ENCODE measurements at places on chromosomes 1 and 21. TPM values are rescaled to one million over a fixed set of nuclear protein-coding genes. Genes with fewer than 3 reads are reported as not detected.

DNA sequence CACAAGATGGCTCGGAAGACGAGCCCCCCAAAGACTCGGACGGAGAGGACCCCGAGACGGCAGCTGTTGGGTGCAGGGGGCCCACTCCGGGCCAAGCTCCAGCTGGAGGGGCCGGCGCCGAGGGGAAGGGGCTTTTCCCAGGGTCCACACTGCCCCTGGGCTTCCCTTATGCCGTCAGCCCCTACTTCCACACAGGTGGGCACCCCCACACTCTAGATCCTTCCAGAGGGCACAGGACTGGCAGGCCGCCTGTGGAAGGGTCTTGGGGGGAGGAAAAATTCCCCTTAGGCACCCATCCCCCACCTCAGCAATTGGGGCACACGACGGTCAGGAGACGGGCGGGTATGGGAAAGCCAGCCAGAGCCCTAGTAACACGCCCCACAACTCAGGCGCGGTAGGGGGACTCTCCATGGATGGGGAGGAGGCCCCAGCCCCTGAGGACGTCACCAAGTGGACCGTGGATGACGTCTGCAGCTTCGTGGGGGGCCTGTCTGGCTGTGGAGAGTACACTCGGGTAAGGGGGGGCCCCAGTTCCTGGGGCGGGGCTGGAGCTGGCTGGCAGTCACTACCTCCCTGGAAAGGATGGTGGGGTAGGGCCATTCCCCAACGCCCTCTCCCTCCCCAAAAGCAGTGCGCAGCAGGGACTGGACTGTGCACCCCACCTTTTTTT, 16.1 kb downstream of the NOC2L start:
- DNase-seq: peak; percentile 67

DNA sequence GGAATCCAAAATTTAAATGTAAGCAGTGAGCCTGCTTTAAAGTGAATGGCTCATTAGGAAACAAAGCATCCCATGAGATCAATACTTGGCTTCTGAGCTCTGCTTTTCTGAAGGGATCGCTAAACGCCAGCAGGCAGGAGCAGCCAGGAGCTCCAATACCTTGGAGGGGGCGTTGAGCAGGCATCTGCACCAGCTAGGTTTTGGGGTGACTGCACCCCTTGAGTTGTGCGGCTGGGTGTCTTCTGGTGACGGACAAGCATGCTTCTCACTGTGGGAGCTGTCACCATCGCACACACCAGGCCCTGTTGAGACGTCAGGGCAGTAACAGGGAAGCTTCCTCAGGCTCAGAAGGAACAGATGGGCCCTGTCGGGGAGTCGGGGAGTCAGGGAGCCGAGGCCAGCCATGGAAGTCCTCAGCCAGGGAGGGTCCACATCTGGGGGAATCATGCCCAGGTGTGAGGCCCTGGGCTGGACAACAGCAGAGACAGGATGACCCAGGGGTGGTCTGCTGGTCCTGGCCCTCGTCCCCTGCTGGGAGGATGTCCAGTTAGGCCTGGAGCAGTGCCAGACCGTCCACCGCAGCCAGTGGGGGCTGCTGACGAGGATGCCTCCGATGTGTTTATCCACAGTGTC, 57.9 kb upstream of the ADARB1 start:
- peak; percentile 52 for DNase-seq

DNA sequence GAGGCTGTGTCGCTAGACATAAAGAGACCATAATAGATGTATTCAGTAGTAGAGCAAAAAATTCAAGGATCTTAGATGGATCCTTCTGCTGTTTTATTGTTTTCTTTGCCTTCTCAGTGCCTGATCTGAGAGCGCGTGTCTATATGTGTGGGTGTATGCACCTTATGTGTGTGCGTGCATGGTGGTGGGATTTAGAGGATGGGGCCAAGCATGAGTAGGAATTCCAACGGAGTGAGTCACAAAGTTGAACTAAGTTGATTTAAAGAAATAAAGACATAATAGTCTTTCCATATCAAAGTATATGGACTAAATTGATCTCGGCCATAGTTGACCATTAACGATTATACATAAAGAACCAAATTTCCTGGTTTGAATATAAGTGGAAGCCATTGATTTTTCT, 178.7 kb downstream of the CYYR1 start:
- no peak for DNase-seq

GRCh38 chr1:214296860-214297745, 16.1 kb downstream of the SMYD2 start:
- DNase-seq: no peak

- DNase-seq: no peak
These were observed 7.3 kb downstream of the IBA57 start for GRCh38 chr1:228172591-228173527.

DCST2 gene
- total RNA-seq: 1.4 TPM

DNA sequence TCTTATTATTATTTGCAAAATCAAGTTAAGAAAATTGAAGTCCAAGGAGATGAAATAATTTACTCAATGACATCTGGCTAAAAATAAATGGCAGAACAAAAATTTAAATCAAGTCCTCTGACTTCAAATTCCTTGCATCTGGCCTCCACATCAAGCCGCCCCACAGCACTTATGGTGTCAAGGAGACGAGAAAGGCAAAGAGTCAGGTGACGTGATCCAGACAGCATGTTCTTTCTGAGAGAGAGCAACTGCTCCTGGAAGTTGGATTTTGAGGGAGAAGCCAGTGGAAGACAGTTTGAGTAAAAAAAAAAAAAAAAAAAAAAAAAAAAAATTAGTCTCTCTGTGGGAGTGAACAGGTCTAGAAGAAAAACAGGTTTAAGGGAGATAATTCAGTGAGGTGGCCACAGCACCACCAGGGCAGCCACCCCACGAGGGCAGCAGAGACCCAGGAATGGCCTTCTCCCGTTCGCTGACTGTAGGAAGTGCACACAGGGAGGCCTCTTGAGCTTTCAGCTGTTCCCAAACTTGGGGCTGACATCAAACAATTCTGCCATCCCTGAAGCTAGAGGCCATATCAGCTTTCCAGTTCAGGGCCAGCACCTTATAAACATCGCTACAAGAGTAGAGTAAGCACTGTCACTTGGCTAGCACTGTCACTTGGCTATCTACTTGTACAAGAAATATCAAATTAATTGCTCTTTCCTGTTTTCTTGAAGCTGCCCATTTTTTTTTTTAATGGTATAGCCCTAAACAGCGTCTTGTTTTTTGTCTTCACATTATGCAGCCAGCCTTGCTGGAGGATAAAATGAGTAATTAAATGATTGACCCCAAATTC, 7.8 kb downstream of the C1orf162 start:
- DNase-seq: peak; percentile 84

Measured in kidney (tissue), 22 donors.